ENCODE measurements at places on chromosomes 2 and 18.

DNA sequence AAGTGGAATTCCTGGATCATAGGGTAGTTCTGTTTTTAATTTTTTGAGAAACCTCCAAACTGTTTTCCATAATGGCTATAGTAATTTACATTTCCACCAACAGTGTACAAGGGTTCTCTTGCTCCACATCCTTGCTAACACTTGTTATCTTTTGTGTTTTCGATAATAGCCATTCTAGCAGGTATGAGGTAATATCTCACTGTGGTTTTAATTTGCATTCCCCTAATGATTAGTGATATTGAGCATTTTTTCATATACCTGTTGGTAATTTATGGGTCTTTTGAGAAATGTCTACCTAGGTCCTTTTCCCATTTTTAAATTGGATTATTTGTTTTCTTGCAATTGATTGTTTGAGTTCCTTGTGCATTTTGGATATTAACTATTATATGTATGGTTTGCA lies 39.6 kb downstream of the DIS3L2 start:
- no peak for DNase-seq

DNA sequence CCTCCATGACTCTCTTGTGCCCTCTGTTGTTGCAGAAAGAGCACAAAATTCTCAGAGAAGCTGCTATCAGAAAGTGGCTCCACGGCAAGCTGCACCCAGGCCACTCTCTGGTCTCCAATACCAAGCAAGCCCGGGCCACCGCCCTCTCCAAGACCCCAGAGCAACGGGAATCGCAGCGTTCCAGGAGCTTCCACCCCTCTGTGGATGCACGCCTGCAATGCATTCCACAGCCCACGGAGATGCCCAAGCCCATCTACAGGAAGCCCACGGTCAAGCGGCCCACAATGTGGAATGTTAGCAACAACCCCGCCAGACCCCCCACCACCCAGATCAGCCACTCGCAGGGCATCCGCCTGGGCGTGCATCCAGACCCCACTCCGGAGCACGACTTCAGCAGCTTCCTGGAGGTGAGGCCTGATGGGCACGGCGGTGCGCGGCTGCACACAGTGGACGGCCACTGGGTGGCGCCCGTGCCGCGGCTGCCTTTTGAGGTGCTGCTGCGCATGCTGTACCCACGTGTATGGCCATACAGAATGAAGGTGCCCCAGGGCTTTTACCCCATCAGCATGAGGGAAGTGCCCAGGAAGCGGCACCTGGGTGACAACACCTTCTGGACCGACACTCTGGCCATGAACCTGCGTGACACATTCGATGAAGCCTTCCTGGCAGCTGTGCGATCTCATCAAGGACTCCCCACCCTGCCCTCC lies 6.3 kb downstream of the ANKRD53 start:
- peak; percentile 47 for DNase-seq

- DNase-seq: no peak
Observed at GRCh38 chr2:5562426-5562825, 129.8 kb upstream of the SOX11 start.

DNA sequence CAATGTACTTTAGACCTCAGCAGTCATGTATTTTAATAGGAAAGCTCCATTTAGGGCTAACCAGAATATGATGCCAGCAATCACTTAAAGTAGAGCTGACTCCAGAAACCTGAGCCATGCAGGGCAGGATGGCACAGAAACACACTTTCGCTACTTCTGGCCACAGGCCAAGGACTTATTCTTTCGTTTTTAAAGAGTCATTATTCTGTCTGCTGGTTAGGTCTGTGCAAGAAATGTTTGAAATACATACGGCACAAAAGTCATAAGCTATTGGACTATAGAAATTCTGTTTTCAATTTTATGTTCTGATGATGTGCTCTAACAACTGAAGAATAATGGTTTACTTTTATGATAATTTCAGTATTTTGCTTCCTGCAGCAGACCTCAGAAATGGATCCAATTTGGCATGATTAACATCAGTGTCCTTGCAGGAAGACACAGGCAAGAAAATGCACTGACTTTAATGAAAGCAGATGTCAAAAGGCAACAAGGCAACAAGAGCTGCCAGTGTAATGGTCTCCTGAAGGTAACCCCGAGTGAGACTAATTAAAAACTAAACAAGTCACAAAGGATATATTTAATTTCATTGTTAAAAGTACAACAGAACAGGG lies 114.4 kb upstream of the CHRNA1 start:
- no peak for DNase-seq

DNA sequence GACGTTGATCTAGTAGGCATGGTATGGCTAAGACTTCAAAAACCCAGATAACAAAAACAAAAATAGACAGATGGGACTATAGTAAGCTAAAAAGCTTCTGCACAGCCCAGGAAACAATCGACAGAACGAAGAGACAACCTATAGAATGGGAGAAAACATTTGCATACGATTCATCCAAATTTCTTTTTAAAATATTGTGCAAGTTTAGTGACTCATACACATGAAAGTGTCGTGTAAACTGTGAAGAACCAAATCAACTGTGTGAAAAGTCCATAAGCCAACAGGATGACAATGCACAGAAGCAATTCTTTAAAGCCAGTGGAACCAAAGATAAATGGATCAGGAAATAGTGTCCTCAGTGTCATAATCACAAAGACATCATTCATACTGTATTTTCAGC lies 671.1 kb downstream of the RNF144A start:
- no peak for DNase-seq

DNA sequence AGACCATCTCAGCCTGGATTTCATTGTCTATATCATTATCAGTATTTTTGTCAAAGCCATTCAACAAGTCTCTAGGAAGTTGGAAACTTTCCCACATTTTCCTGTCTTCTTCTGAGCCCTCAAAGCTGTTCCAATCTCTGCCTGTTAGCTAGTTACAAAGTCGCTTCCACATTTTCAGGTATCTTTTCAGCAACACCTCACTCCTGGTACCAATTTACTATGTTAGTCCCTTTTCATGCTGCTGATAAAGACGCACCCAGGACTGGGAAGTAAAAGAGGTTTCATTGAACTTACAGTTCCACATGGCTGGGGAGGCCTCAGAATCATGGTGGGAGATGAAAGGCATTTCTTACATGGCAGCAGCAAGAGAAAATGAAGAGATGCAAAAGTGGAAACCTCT lies 9.3 kb upstream of the FIGLA start:
- no peak for DNase-seq

DNA sequence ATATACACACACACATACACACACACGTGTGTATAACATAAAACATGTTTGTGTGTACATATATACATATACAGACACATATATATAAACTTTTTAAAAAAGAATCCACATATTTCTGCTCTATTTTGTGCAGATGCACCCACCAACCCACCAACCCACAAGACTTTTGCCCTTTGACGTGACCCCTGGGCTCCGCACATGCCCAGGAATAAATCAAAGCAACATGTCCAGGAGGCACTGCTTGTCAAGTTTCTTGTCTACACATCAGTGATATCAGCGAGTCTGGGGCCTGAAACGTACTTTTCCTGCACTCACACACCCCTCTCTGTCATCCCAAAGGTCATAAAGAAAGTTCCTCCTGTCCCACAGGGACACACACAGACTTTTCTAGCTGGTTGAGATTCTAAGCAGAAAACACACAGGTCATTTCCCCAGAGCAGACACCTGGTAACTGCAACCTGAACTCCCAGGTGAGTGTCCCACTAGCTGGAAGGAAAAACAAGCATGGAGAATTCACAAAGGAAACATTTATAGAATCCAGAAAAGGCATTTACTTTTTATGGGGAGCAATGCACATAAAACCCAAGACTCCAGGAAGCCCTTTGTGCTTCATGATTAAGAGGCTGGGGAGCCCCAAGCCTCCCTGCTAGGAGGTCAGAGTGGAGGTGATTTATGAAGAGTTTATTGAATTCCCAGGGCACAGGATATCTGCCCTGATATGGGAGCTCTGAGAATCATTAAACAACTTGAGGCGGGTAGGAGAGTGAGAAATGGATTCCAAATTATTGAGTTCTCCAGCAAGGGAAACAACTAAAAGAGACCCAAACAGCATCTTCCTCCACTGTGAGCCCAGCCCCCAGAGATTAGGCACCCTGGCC lies 211.6 kb downstream of the MGAT5 start:
- DNase-seq: no peak

GRCh38 chr2:19649142-19649541 lies 252.6 kb downstream of the TTC32 start:
- DNase-seq: no peak

DNA sequence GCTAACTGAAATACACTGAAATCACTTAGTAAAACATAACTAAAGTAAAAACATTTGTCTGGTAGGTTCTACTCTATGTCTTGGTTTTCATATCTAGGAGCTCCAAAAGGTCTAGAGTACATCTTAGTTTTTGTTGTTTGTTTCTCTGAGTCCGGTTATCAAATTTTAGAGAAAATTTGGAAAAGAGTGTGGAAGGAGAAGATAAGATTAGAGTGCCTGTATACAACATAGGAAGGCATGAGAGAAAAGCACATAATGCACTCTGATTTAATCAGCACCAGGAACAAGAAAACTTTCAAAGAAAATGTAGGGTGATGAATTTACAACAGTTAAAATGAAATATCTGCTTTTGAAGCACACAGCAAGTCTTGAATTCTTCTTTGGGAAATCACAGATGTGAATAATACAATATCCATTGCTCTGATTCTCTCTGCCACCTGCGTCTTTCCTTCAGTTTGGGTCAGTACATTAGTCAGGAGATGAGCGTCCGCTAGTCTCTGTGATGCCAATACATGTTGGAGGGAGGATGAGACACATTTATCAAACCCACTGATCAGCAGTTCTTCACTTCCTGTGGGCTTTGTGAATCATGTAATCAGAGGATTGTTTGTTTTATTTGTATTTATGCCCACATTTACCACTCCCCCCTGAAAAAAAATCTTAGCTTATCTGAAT lies 477.8 kb upstream of the GCFC2 start:
- DNase-seq: no peak

- DNase-seq: no peak
Observed at GRCh38 chr18:79392226-79392625, 3.5 kb upstream of the NFATC1 start.

GRCh38 chr2:138866797-138867196 lies 86.6 kb upstream of the NXPH2 start:
- DNase-seq: no peak

GRCh38 chr18:54388203-54389142 lies 30.8 kb downstream of the C18orf54 start:
- no peak for DNase-seq

- DNase-seq: no peak
Observed at GRCh38 chr2:74128206-74128605, 19.5 kb downstream of the BOLA3 start.

DNA sequence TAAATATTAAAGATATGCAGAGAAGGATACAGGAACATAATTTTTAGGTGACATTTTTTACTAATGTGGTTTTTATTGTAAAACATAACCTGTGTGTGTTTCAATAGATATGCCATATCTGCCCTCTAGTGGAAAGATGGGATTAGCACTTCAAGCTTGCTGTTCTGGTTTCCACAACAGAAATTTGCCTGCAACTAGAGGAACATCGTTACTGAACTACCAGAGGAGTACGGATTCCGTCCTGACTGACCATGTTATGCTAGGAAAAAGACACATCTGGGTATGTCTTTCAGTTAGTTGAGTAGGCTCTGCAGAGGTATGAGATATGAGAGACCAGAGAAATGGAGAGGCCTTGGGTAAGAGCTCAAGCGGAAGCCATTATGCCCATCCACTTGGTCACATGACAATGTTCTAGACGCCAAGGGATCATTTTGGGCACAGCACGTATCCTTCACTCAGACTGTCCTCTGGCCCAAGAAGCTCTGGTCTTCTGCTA lies 104.9 kb downstream of the MBD2 start:
- no peak for DNase-seq

GRCh38 chr2:20533993-20534622 lies 87.2 kb downstream of the RHOB start:
- no peak for DNase-seq

GRCh38 chr2:170106102-170106840 lies 71.7 kb upstream of the MYO3B start:
- no peak for DNase-seq

GRCh38 chr2:12855508-12855907 lies 138.8 kb downstream of the TRIB2 start:
- DNase-seq: no peak

DNA sequence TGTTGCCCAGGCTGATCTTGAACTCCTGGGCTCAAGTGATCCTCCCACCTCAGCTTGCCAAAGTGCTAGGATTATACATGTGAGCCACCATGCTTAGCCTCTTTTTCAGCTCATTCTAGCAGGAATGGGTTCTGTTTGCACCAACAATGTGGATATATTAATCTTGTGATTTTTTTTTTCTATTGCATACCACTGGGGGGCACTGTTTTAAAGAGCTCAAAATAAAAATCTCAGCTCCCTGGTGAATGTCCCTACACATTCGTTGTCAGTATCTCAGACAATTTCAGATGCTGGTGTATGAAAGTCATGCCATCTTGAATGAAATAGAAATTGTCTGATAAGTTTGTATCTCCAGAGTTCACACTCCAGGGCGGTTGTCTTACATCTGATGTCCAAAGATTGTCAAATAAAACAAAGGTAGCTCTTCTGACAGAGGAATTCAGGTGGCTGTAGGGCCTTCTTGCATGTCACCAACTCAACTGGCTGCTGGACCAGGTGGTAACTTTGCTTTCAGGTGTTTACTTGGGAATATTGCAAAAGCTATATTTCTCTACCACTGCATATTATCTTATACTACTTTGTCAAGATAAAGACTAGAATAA lies 3.1 kb upstream of the MATN3 start:
- DNase-seq: no peak

DNA sequence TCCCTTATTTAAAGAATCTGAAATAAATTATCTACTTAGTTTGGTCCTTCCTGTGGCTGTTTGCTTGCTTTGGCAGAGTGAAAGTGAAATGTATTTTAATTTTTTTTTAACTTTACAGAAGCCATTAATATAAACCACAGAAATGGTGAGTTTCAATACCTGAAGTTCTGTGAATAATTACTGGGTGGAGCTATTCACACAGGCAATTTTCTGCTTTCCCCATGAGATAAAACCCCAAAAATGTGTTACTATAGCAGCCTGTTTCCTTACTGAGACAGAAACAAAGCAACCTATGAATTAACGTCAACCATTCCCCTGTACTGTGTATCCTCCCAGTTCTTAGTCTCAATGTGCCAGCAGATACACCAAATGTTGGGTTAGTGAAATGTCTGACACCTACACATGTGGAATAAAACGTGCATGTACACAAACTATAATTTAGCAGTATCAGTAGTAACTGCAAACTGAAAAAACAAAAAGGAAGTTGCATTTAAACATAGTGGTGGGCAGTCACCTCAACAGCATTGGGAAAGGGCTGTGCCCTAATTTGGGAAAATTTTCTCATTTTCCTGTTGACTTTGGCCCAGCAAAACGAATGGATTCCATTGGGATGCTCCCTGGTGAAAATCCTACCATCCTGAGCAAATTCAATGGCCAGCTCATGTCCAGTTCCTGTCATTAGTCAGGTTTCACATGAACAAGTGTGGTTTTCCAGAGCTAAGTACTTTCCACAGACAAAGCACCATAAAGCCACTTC lies 73.1 kb upstream of the RMDN2 start:
- no peak for DNase-seq

All from omental fat pad (tissue), 4 donors.